SK-N-SH treated with all-trans-retinoic acid at 6 μM for 48 hours (cell line): ENCODE measurements at places on chromosomes 3 and 15.

- ATAC-seq = no peak
Measured at GRCh38 chr3:23576379-23576959, 229.3 kb upstream of the UBE2E1 start.

- ATAC-seq = no peak
Measured at GRCh38 chr3:79178471-79179180, 589.2 kb downstream of the ROBO1 start.

- ATAC-seq = no peak
Measured at GRCh38 chr15:71899674-71900073, 89.3 kb downstream of the NR2E3 start.

DNA sequence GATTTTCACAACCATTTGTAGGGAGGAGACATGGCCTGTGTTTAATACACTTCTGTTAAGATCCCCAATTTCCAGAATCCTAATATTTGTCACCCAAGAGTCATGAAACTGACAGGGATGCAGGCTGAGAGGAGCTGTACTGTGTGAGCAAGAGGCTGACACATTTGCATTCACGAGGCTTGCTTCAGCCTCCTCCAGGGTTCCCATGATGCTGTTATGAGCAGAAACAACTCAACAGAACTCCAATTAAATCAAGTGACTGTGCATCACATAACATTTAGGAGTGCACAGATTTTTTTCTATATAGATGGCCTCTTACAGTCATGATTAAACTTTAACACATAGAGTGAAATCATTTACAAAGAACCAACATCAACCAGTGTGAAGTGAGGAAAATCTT is 292.3 kb upstream of the STT3B start:
- no peak for ATAC-seq

DNA sequence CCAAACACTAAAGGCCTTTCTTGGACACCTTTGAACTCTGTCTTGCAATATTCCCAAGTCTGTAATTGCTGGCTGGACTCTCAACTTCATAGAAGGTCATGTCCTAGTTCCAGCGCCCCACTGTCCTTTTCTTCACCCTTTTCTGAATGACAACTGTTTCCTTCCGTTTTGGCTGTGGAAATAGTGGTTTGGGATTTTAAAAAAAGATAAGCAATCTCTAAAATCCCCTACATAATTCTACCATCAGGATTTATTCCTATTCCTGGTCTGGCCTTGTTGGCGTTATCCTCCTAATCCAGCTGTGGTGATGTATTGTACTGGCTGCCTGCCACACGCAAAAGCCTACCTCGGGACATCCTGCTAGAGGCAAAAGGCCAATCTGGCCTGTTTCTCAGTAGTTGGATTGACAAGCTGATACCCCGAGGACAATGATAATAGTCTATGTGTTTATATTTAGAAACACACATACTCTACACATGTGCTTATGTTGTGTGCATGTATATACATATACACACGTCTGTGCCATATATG is 440.3 kb upstream of the DPH6 start:
- no peak for ATAC-seq

GRCh38 chr3:175150812-175151401 is 291.8 kb downstream of the NAALADL2 start:
- ATAC-seq = no peak

DNA sequence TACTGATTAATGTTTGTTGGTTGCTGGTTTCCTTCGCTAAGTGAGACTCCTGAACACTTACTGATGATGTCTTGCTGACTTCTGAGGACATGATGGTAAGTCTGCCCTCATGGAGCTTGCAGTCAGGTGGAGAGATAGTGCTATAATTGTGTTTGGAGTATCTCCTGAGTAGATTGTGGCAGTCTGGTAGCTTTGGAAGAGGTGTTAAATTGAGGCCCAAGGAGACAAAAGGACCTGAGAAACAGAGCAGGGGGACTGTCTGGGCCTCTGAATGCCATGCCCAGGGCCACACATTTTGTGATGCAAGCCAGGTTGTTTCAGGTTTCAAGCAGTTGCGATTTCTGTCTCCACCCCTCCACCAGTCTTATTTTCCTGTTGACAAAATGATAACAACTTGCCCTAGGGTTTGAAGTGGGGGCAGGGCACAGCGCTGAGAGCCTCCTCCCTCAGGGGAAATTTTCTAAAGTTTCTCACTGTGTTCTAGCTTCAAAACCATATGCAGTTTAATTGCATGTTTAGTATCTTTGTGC is 16.7 kb downstream of the SMAD3 start:
- ATAC-seq = no peak

DNA sequence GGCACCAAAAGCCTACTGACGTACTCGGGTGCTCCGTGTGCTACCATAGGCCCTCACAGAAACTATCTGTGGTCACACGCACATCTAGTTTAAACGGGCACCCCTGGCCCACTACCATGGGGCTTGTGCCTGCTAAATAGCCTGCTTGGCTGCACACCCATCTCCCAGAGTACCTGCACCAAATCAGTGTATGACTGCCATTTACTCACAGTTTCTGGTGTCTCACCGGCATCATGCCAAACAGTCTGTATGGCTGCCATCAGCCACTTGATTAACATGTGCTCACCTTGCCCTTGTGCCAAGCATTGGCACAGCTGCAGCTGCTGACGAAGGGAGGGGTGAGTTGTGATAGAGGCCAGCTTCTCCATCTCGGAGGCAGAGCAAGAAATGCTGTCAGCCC is 232.7 kb downstream of the IGSF11 start:
- ATAC-seq = no peak

DNA sequence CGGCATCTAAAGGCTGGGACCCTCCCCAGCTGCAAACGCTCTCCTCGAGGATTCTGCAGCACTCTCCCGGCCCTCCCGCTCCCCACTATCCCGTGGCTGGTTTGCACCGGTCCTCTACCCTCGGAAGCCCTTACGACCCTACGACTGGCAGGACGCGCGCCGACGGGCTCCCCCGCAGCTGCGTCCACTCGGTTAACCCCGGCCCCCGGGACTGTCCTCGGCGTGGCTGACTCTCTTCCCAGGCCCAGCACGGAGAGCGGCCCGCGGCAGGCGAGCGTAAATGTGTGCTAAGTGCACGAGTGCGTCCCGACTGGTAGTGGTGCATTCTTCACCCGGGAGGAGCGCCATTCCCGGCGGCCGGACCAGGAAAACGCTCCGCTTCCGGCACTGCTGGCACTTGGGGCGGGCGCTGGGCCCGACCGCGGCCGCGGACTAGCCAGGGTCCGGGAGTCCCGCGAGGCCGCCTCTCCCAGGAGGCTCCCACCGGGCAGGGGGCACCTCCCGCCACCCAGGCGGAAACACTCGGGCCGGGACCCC is 508 bp downstream of the GORASP1 start:
- ATAC-seq = peak; percentile 62

DNA sequence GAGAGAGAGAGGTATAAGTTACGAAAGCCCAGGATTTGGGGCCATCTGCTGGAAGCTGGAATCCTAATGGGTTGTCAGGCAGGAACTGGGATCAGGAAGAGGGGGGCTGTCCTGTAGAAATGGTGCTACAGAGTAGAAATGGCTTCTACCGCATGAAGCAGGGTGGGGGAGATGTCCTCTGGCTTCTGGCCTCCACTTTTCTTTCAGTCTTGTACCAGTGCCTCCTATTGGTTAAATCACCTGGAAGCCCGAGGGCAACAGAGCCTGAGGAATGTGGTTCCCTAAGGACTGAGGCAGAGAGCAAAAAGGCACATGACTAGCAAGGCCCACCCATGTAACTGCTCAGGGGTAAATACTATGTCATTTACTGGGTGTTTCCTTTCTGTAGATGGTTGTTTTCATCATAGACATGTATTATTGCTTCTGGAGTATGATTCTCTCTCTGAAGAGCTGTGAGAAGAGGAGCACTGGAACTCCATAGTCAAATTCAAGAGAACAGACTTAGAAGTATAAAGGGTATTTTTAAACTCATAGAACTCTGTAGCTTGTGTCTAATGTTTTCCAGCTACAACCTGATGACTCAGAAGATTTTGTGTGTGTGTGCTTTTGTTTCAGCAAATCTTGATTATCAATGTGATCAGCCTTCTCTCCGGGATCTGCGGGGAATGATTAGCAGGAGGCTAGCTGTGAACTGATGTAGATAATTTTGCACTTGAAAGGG is 20.2 kb upstream of the MITF start:
- no peak for ATAC-seq

- no peak for ATAC-seq
Measured at GRCh38 chr3:136925425-136926190, 32.2 kb upstream of the IL20RB start.

GRCh38 chr3:134807189-134807588 is 12.1 kb downstream of the EPHB1 start:
- no peak for ATAC-seq

DNA sequence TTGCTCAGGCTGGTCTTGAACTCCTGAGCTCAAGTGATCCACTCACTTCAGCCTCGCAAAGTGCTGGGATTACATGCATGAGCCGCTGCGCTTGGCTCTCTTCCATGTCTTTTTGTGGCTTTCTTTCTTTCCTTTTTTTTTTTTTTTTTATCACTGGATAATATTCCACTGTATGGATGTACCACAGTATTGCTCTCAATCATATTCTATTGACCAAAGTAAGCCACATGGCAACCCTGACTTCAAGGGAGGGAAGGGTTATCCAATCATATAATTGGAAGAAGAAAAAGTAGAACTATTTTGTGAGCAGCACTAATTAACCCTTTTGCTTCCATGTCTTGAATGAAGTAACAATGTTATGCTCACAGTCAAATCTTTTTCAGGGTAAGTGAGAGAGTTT is 307.0 kb upstream of the RASGRP1 start:
- no peak for ATAC-seq

- ATAC-seq = no peak
Measured at GRCh38 chr15:87931584-87931983, 325.0 kb downstream of the NTRK3 start.

- no peak for ATAC-seq
Measured at GRCh38 chr3:159911664-159912037, 77.0 kb upstream of the IL12A start.

DNA sequence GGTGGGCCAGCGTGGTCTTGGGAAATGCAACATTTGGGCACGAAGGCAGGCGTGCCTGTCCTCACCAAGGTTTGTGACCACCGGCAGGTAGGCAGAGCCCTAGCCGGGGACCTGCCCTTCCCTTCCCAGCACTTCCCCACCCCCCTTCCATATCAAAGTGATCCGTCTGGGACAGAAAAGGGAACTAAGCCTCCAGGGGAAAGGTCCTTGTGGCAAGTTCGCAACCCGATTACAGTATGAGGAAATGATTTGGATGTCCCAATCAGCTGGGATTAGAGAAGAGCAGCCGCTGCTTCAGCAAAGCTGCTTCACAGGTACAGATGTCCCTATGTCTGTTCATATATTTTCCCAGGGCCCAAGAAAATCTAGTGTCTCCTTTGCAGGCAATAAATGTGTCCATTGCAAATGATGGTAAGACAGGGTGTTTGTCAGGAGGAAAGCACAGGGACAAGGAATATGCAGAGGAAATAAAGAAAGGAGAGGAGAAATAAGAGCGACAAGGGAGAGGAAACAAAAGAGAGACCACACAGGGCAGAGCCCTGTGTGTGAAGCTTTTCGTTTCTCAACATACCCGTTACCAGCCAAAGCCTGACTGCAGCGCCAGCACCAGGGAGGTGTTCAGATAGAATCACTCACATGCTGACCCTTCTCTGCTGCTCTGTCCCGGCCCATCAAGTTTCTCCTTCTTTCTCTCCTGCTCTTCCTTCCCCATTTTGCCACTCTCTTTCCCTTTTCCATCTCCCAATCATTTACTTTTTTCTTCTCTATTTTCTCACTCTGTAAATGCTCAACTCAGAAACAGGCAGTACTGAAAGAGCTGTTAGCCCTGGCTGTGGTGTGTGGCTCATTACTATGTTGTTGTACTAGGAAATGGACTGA is 17.4 kb upstream of the SECISBP2L start:
- ATAC-seq = peak; percentile 15; the same call in 1 of the 3 replicates

- no peak for ATAC-seq
Measured at GRCh38 chr3:111519178-111519855, 22.7 kb upstream of the CD96 start.

GRCh38 chr15:38149315-38149714 is 103.3 kb upstream of the SPRED1 start:
- ATAC-seq = no peak

DNA sequence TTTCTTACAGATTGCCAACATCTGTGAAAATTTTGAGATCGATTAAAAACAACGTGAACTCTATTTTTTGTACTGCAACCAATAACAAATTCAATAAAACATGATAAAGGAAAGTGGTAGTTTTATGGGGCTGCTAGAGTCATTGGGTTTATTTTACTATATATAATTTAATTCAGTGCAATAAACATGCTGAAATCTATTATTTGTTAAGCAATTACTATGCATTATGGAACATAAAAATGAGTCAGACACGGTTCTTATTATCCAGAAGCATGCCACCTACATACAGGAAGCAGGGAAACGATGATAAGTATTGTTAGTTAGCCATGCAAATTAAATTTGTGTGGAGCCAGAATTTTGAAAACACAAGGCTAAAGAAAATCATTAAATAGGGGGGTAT is 27.2 kb downstream of the NPHP3 start:
- no peak; the same call in 2 of the 3 replicates for ATAC-seq

DNA sequence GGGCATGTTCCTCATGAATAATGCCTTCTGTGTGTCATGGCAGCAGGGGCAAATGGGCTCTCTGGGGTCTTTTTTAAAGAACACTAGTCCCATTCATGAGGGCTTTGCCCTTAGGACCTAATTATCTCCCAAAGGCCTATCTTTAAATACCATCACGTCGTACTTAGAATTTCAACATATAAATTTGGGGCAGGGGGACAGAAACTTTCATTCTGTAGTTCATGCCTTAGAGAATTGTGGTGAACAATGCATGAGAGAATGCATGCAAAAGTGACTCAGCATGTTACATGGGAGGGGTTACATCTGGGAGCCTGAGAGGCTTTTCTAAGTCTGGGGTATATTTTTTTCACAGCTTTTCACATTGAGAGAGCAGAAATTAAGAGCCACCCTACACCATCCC is 208.5 kb upstream of the ROPN1 start:
- no peak for ATAC-seq

- ATAC-seq = peak; percentile 32; the same call in 1 of the 3 replicates
Measured at GRCh38 chr15:32747921-32748342, 30.1 kb downstream of the GREM1 start.

DNA sequence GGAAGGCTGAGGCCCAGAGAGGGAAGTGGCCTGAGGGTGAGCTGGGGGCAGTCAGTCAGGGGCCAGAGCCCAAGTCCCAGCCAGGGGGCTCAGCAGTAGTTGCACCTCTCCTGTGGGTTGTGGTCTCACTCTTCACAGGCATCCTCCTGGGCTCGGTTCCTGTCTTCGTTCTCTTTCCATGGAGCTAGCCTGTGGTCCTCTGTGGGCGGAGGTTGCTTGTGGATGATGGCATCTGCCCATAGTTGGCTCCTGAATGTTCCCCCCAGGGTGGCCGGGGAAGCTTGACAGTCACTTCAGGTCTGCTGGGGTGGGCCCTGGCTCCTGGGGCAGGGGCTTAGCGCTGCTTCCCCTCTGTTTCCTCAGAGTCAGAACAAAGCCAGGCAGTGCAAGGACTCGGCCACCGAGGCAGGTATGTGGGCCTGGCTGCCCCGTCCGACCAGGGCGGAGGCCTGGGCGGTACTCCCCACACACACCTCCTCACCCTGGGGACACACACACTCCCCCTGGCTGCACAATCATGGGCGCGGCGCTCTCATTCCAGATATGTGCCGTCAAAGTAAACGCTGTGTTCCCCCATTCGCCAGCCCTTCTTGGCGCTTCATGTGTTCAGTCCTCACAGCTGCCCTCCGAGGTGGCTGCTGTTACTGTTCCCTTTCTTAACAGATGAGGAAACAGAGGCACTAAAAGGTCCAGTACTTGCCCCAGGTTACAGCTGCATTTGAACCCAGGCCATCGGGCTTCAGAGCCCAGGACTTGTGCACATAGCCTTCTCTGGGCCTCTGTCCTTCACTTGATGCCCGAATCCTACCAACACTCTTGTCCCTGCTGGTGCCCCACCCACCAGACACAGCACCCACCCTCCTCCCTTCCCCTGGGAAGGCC is 34.5 kb downstream of the PSTPIP1 start:
- no peak for ATAC-seq

GRCh38 chr3:111506435-111506834 is 35.6 kb upstream of the CD96 start:
- no peak for ATAC-seq
